ENCODE measurements at places on chromosomes 1 and 21.

DNA sequence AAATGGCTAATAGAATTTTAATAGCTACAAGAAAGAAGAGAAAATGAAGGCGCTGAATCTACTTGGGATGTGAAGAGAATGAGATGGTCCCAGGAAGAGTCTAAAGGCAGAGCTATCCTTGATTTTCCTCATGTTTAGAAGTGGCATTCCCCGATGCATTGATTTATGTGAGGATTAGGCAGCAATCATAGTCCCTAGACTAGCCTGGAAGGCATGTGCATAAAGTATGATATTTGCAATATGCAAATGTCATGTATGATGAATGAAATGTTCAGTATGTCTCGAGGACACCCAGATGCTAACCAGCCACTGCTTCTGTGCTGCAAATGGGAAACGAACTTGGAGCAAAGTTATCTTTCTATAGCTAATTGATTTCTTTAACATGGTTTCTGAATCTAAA, 641.5 kb upstream of the PLXNA2 start:
- DNase-seq, result no peak

DNA sequence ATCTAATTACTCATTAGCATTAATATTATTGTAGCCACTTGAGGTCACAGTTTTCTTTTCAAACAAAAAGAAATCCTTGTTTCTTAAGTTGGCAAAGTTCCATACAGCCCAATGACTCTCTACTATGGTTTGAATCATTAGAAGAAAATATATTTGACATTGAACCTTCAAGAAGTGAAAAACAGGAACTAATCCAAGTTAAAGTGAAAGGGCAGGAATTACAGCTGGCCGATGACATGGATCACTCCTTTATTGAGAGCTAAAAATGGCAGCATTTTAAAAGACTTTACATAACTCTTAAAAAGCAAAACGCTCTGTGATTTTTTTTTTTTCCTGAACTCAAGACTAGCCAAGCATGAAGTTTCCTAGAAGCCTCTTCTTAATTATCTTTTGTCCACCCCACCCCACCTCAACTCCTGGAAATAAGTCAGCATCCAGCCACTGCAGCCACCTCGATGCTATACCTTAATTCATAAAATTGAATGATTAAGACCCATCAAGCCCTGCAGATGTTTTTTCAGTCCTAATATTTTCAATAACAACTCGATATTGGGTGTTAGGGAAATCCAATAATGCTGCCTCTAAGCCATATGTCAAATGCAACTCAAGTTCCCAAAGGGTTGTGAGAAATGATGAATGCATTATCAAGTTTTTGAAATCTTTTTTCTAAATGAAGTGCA, 323.1 kb downstream of the HHIPL2 start:
- no peak for DNase-seq

DNA sequence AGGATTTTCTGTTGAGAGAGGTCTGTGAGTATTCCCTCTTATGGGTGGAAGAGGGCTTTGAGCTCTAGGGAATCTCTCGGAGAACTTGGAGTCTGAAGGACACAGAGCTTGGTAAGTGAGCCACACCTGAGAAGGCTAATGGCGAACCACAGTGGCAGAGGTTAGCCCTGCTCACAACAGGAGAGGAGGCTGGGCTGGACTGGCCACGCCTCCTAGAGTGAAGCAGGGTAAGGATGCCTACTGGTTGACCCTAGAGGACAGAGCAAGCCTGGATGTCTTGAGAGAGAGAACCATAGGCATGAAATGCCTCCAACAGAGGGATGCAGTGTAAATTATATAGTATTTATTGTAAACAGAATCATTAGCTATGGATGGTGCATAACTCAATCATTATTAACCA, 232.6 kb downstream of the PCP4 start:
- DNase-seq, result no peak

DNA sequence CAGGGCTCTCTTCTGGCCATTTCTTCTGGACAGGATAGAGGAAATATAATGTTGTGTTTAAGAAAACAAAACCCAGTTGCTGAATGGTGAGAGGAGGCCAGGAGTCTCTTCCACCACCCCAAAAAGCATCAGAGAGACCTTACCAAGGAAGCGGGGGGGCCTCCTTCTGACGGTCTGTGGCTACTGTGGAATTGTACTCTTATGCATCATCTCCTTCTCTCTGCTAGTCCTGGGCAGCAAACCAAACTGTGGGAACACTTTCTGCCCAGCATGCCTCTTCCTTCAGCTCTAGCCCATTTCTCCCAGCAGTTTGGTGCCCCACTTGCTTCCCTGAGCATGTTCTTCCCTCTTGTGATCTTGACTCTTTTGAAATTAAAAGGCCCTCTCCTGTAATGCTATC, 157.7 kb downstream of the HHIPL2 start:
- DNase-seq, result no peak

GRCh38 chr1:232805269-232806185, at the start of gene MAP10:
TSS of gene MAP10 (plus strand) at chr1:232805416. CDS start at chr1:232805450, 34 bp downstream.
- peak; percentile 45 for DNase-seq

GRCh38 chr21:21968810-21969209, 970.6 kb downstream of the NCAM2 start:
- no peak for DNase-seq

DNA sequence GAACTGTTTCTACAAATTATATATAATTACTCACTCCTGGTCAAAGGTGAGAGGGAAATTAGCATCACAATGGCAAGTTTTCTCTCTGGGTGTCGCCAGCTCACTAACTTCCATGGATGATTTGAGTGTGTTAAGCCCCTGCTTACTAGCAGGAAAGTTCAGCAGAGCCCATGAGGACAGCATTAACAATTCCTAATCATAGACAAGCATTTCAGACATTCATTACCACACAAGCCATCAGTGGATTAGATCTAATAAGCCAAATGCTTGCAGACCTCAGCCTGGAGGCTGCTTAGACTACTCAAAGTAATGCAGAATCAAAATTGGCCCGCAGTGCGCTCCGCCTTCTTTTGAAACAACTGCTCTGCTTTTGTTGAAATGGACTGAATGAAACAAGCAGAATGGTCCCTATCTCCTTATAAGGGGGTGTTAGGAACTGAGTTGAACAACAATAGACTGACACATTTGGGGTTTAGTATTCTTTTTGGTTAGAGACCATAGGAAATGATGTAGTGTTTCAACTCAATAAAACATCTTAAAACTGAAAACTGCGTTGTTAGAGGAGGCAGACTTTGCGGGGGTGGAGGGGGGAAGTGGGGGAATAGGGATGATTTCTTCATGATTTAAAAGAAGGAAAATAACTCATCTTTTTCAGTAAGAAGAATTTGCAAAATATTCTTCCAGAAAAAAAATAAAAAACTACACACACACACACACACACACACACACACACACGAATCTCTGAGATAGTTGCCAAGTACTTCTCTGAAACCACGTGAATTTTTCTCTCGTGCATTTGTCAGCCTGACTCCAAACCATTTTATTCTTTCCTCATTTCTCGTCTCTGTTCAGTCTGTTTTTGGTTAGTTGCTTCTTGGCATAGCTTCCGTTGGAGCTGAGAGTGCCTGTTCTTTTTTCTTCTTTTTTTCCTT, 54.6 kb downstream of the GORAB start:
- DNase-seq, result no peak

GRCh38 chr1:30340934-30341333, 382.5 kb downstream of the MATN1 start:
- no peak for DNase-seq

DNA sequence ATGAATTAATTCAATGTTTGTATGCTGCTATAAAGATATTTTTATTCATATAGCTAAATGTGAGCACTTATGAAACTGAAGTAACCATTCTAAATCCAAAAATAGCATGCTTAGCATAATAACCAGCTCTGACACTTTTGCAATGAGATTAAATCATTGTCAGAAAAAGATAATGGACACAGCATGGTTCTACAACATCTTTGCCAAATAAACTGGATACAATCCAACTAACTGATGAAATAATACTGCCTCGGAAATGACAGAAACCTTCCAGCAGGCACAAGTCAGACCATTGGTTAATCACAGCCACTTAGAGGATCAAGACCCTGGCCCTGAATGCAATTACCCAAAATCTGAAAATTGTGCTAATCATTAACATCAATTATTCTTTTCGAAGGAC, 592.7 kb upstream of the ADGRL4 start:
- no peak for DNase-seq

- DNase-seq, result no peak
Measured at GRCh38 chr1:1628754-1629429, 3.1 kb upstream of the MMP23B start.

DNA sequence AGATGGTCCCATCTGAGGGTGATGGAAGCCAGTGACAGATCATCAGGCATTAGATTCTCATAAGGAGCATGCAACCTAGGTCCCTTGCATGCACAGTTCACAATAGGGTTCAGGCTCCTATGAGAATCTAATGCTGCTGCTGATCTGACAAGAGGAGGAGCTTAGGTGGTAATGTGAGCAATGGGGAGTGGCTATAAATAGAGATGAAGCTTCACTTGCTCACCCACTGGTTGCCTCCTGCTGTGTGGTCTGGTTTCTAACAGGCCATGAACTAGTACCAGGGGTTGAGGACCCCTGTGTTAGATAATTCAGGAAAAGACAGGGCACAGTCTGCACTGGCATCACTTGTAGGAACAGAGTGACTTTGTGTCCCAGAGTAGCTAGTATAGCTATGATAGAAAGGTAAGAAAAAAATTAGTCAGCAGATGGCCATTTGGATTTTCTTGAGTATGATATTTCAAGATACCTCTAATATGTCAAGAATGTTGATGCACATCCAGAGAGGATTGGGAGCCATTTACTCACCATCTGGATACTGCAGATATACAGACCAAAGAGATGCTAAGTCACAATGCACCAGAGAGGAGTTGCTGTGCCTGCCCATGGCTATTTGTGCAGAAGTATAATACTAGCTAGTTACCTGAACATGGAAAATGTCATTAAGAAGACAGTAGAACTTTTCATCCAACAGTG, 53.6 kb downstream of the ADCY10 start:
- DNase-seq, result no peak

GRCh38 chr21:36064085-36064460, 3.7 kb upstream of the SETD4 start:
- no peak for DNase-seq

DNA sequence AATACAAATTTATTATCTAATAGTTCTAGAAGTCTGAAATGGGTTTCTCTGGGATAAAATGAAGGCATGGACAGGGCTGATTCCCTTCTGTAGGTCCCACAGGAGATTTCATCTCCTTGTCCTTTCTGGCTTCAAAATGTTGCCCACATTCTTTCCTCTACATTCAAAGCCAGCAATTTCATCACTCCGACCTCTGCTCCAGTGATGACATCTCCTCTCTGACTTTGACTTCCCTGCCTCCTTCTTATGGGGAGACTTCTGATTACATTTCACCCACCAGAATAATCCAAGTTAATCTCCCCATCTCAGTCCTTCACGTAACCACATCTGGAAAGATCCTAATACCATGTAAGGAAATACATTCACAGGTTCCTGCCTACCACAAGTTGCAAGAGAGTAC, 358.0 kb upstream of the C1orf87 start:
- no peak for DNase-seq

DNA sequence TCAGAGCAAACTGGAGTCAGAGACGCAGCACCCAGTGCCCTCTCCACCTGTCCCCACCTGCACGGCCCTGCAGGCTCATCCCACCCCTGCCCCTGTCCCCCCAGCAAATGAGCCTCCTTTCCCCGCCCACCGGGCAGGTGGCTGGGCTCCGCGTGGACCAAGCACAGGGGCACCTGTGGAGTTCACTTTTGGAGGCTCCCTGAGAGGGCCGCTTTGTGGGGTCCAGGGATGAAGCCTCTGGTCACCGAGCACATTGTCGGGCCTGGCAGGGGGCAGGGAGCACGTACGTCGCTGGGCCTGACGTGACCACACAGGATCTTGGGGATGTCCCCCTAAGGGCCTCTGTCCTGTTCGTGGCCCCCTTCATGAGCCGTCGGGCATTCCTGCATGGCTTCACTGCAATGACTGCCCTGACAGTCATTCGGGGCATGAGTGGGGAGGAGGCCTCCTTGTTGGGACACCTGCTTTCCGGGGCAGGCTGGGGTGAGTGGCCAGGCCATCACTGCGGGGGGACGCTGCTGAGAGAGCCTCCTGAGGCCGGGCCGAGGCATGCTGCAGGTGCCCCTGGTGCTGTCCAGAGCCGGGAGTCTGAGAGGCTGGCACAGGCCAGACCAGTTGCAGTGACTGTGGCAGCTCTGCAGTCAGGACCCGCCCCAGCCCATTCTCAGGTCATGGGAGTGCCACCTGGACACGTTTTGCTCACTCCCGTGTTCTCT, 19.7 kb downstream of the SLX9 start:
- DNase-seq, result no peak

GRCh38 chr1:40722622-40723021, 31.1 kb downstream of the NFYC start:
- no peak for DNase-seq

DNA sequence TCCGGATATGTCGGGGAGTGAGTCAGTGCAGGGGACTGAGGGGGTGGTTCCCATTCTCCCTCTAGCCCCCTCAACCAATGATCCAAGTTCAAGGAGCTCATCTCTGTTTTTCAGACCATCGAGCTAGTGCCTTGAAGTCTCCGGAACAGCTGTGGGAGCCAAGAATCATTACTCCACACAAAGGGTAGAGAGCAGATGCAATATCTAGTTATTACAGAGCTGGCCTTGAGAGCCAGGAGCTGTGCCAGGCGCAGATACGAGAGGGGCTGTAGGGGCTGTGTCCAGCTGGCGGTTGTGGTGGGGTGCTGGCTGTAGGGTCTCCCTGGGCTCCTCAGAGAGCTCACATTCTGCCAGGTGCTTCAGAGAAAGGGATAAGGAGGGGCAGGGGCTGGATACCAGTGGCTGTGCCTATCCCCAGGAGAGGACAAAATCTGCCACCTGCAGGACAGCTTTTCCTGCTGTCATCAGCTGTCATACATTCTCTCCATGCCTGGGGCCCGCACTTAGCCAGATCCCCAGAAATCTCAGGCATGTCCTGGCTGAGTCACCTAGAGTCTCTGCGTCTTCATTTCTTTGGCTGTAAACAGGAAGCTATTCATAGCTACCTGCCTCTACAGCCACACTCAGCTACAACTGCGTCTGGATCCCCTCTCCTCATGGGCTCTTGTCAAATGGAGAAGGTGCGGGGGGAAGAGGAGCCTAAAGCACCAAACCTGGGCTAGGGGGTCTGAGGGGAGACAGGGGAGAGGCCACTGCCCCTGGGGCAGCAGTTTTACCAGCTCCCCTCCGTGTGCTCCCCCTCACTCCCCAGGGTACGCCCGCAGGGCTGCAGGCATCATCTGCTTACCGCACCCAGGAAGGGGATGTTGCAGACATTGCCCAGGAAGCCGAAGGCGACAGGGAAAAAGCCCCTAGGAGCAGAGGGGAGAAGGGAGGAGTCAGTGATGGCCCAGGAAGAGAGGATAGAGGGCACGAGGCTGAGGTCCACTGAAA, 2.4 kb upstream of the KISS1 start:
- no peak for DNase-seq

GRCh38 chr1:107541412-107541811, 400.6 kb downstream of the NTNG1 start:
- DNase-seq, result no peak

DNA sequence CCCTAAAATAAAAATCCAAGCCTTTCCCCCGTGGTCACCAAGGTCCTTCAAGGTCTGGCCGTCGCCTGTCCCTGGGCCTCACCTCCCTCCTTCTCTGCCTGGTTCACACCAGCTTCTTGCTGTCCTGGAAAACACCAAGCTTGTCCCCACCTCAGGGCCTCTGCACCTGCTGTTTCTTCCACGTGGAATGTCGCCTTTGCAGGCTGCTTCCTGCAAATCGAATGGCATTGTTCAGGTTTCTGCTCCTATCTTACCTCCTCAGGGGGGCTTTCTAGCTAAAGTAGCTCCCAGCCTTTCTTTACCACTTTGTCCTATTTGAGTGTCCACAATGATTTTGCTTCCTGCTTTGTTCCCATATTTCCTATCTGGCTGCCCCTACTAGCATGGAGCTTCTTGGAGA, 3.3 kb upstream of the CASZ1 start:
- no peak for DNase-seq
